ENCODE measurements at places on chromosomes 6 and 20. TPM values are rescaled to one million over a fixed set of nuclear protein-coding genes. Genes with fewer than 3 reads are reported as not detected.

The HAO1 gene
- not detected for polyA plus RNA-seq

The SLC39A7 gene
- polyA plus RNA-seq: 162 TPM

The SF3B5 gene
- 212 TPM for polyA plus RNA-seq

The GTSF1L gene
- polyA plus RNA-seq: not detected

The DAAM2 gene
- 8.2 TPM for polyA plus RNA-seq

The RIPOR2 gene
- 3.1 TPM for polyA plus RNA-seq

The PGK2 gene
- polyA plus RNA-seq: not detected

The OR12D1 gene
- not detected for polyA plus RNA-seq

The TAAR8 gene
- not detected for polyA plus RNA-seq

The CD24 gene
- polyA plus RNA-seq: 41.1 TPM

The TPBG gene
- 1.3 TPM for polyA plus RNA-seq

The ALDH8A1 gene
- polyA plus RNA-seq: 0.27 TPM

The EDEM2 gene
- polyA plus RNA-seq: 26.2 TPM

The HLA-B gene
- 1,749 TPM for polyA plus RNA-seq

The SYCP2 gene
- polyA plus RNA-seq: 2.6 TPM

The SIRPG gene
- polyA plus RNA-seq: 0.99 TPM

Data from small intestine (tissue), 16 donors.